ENCODE measurements at places on chromosomes 5 and 9.

DNA sequence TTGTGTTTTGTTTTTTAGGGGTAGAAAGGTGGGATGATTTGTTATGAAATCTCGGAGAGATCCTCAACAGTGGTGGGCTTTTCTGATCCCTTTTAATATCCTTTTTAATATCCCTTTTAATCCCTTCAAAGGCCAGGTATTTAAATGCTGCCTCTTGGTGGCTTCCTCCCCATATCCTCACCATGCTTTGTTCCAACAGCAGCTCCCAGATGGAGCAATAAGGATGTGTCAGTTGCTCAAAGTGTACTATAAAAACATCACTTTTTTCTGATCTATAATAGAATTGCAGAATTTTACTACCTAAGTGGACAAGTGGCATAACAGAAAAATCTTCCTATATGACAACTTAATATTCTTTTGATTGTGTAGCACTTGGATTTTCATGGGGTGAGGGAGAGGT, 160.1 kb downstream of the GNAQ start:
- DNase-seq, result no peak

DNA sequence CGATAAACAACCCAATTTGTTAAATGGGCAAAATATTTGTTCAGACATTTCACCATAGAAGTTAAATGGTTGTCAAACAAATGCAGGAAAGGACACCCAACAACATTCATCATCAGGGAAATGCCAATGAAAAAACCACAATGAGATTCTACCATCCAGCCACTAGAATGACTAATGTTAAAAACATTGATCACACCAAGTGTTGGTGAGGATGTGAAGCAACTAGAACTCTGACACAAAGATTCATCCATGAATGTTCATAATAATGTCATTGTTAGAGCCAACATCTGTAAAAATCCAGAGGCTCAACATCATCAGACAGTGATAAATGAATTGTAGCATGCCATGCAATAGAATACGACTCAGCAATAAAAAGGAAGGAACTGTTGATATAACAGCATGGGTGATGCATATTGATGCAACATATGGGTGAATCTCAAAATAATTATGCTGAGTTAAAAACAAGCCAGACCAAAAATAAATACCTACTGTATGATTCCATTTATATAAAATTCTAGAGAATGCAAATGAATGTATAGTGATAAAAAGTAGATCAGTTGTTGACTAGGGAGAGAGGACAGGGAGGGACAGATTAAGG, 55.9 kb upstream of the UNC5A start:
- DNase-seq, result no peak

DNA sequence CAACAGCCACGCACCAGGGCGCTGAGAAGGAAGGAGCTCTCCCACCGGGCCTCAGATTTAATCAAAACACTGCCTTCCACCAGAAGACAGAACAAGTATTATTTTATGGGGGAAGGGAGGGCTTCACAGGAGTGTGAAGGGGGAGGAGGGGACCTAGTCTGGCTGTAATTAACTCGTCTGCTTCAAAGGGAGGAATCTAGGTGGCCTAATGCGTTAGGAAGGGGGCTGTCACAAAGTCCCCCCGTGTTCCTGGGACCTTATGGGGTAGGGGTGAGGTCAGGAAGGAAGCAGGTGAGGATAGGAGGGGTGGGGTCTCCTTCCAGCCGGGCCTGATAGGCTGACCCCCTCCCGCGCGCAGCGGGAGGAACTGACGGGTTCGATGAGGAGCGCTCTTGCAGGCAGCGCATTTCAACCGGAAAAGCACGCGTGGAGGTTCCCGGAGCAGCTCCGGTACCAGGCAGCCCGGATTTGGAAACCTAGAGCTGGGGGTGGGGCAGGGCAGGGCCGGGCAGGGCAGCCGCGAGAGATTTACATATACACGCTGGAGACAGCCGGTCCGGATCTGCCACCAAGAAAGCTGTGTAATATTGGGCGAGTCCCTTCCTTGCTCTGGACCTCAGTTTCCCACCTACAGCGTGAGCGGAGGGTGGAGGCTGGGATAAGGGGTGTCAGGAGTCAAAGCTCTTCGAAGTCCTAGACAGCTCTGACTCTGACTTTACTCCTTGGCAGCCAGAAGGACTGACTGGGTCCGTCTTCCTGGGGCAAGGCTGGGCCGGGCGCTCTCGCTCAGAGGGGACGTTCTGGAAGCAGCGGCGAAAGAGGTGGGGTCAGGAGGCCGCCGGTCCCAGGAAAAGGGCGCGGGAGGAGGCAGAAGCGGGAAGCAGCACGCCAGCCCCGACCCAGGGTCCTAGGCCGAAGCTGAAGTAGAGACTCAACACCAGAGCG, 1.8 kb downstream of the SHB start:
- no peak for DNase-seq

DNA sequence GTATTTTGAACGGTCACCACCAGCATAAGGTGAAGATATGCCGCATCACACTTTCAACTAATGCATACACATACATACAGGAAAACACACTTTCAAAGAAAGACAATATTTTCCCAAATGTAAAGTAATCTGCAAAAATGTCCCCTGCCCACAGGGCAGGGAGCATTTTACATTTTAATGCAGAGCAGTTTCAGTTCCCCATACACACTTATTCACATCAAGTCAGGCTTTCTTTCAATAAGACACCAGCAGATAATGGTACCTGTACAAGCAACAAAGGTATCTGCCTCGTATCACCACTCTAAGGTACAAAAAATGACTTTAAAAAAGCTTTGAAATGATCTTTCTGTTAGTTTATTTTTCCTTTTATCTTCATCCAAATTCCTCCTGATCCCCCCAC, 247.1 kb upstream of the CCNG1 start:
- no peak for DNase-seq

DNA sequence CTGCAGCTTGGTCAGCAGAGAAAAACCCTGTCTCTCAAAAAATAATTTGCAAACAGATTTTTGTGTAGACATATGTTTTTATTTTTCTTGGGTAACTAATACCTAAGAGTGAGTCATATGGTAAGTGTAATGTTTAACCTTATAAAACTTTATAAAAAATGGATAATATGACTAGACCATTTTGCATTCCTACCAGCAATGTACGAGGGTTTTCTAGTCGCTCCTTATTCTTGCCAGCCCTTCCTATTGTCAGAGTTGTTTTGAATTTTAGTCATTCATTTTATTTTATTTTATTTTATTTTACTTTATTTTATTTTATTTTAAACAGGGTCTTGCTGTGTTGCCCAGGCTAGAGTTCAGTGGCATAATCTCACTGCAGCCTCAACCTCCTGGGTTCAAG, 37.8 kb downstream of the RABGAP1 start:
- no peak for DNase-seq

- DNase-seq, result no peak
Observed at GRCh38 chr5:58983526-58984452, 400.9 kb downstream of the RAB3C start.

GRCh38 chr5:87127426-87127825, 140.3 kb upstream of the RASA1 start:
- DNase-seq, result no peak

DNA sequence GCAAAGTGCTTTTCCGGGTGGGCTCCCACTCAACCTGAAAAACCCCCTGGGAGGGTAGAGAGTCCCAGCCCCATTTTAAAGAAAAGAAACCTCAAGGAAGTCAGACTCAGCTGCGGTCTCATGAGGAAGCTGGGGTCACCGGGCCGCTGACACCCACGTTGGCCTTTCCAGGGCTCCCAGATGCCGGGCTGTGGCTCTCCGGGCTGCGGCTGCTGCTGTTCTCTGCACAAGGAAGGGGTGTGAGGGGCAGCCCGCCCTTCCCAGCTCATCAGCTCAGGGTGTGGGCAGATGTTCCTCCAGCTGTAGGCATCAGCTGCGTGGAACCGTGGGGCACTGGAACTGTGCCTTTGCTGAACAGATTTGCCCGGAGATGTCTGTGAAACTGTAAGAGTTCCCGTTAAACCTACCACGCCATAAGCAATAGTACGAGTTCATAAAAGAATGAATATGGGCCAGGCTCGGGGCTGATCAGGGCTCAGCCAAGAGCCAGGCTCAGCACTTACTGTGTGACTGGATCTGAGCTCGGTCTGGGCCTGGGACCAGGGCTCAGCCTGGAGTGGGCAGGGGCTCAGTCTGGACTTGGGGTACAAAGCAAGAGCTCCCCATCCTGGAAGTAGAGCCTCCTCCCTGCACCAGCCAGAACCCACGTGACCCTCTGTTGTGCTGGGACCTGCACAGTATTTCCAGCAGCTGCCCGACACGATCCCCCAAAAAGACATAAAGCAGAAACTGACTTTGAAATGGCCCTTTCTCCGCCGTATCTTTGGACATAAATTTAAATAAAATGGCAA, 130.2 kb upstream of the PPP1R26 start:
- DNase-seq, result no peak

GRCh38 chr5:40873286-40873880, 32.2 kb downstream of the CARD6 start:
- no peak for DNase-seq

GRCh38 chr5:156706631-156707030, 143.5 kb upstream of the PPP1R2B start:
- DNase-seq, result no peak

DNA sequence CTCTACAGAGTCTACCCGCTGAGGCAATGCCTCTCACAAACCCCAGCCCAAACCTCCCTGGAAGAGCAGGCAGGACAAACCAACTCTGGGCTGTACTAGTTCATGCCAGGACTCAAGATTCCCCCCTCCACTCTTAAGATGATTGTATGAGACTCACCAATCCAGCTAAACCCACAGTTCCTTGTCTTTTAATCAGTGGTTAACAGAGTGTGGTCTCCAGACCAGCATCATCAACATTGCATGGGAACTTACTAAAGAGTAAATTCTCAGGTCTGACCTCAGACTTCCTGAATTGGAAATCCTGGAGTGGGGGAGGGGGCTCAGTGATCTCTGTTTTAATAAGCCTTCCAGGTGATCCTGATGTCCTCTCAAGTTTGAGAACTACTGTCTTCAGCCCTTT, 240.9 kb downstream of the GAS1 start:
- no peak for DNase-seq

DNA sequence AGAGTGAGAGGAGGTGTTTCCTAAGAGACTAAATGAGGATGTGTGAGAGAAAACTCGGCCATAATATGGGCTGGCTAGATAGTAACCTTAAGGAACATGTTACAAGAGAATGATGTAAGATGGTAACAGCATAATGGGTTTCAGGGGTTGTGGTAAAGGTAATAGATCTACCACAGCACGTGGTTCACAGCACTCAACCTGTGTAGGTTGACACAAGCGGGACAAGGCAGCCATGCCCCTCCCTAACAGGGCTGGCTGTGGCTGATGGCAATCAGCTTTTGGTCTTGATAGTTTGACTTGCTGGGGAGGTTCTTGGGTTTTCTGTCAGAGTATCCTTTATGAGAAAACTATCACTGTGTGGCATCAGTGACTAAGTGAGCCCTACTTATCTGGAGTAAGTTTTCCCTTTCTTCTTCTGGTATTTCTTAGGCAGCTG, 138.6 kb downstream of the TRIO start:
- no peak for DNase-seq

- DNase-seq, result no peak
Observed at GRCh38 chr9:36746415-36746814, 173.7 kb downstream of the MELK start.

- DNase-seq, result no peak
Observed at GRCh38 chr5:68531970-68532369, 316.4 kb downstream of the PIK3R1 start.

- no peak for DNase-seq
Observed at GRCh38 chr5:72363166-72363802, 43.1 kb downstream of the PTCD2 start.

DNA sequence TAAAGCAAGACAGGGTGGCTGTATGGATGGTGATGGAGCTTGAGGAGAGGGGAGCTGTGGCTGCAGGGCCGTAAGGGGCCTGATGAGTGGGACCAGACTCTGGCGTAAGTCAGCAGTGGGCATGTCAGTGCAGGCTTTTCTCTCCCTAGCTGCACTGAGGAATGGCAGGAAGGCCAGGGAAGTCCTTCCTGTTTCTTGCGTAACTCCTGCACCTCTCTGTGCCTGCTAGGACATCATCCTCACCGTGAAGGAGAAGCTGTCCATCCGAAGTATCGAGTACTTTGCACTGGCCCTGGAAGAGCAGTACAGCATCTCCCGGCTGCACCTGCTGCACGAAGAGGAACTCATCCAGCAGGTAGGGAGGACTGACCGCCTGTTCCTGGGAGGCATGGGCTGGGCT, 24.1 kb upstream of the TRMT10B start:
- DNase-seq, result no peak

DNA sequence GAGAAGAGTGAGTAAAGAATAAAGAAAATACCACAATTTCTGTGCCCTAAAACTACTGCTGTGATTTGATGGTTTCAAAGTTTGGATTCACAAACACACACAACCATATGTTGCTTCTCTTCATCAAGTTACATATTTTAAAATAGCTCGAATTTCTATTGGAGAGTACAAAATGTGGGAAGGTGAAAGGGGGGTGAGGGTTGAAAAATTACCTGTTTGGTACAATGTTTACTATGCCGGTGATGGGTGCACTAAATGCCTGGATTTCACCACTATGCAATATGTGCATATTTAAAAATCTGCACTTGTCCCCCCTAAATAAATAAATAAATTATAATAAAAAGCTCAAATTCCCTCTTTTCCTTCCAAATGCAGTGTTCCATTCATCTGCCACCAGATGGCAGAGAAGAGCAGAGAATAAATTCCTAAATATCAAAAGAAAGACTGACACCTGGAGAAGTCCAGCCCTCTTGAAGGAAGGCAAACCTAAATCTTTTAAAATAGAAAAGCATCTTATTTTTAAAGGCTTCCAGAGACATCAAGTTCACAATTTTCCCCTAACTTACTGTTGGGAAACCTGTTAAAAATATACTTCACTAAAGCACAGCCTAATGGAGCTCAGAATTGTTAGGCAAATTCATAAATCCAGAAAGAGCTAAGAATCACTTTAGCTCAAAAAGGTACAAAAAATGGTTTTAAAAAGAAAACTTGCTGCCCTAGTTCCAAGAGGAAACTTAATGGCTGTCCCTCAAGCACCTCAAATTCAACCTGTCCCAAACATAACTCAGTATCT, 24.8 kb upstream of the HNRNPA0 start:
- DNase-seq, result no peak

DNA sequence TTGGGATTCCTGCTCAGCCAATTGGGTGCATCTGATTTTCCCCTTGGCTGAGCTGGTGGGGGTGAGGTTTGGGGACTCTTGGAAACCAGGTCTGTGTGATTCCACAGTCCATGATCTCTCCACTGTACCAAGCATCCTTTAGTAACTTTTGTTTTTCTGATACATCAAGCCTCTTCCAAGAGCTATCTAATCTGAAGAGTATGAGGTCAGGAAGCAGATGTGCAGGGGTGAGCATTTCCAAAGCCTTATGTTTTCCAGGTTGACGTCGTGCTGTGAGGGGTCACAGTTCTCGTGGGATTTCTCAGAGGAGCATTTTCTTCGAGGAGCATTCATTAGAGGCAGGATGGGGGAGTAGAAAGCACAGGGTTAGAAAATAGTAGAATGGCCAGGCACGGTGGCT, 95.3 kb downstream of the KLF4 start:
- no peak for DNase-seq

GRCh38 chr9:83339435-83339834, 198.8 kb downstream of the FRMD3 start:
- no peak for DNase-seq

All from stimulated activated CD4-positive, alpha-beta T cell treated with anti-CD3 and anti-CD28 coated beads, Interleukin-1b, Interleukin-23, amount 100 ng/mL, for 1 hour (primary cell).